ENCODE measurements at places on chromosomes 13 and 19.

- no peak for DNase-seq
- H3K27me3 ChIP-seq, result no peaks in the 10 kb centered on the region
- no peaks in the 10 kb centered on the region for H3K36me3 ChIP-seq
- H3K4me3 ChIP-seq, result no peak overlapping the region
- no peak overlapping the region for H3K27ac ChIP-seq
- no peaks in the 10 kb centered on the region for H3K4me1 ChIP-seq
Measured at GRCh38 chr13:43145534-43146196, 122.3 kb downstream of the DNAJC15 start.

DNA sequence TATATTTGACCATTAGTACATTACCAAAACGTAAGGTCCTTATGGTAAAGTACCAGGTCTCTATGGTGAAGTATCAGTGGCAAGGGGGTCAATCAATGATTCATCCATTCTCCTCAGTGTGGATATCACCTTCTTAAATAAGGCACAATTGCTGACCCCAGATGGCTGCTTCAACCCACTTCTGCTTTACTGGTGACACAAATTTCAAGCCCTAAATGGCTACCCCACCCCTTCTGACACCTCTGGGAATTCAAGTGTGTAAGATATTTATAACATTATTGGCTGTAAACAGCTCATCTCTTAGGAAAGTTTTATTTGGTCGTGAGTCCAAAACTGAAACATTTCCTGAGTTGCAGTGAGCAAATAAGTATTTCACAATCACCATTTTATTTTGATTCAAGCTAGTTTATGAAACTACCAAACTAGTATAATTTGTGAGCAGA lies 7.9 kb upstream of the WBP4 start:
- H3K27ac ChIP-seq, result peak overlapping the region; percentile 73
- peaks cover 95% of the 10 kb centered on the region for H3K4me1 ChIP-seq
- H3K27me3 ChIP-seq, result no peaks in the 10 kb centered on the region
- DNase-seq, result peak; percentile 66
- H3K4me3 ChIP-seq, result no peak overlapping the region

DNA sequence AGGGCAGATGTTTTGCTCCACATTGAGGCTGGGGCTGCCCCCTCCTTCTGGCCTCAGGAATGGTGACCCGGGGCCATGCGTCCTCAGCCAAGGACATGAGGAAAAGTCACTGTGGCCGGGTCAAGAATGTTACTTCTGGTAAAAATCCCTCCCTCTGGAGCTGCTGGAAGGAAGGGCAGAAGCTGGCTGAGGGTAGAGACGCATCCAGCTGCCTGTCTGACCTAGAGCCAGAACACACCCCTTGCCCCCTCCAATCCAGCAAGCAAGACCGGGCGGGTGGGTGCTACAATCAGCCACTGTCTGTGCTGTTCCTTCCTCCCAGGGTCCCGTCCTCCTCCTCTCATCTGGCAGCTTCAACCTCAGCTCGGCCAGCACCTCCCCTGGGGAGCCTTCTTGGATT lies 59.0 kb downstream of the PTPRS start:
- no peak overlapping the region for H3K4me3 ChIP-seq
- H3K27ac ChIP-seq, result peak overlapping the region; percentile 48
- H3K4me1 ChIP-seq, result peaks cover 21% of the 10 kb centered on the region

- H3K27me3 ChIP-seq, result no peaks in the 10 kb centered on the region
- no peak overlapping the region for H3K4me3 ChIP-seq
- H3K4me1 ChIP-seq, result no peaks in the 10 kb centered on the region
- no peaks in the 10 kb centered on the region for H3K36me3 ChIP-seq
Measured at GRCh38 chr13:24274452-24275021, 34.8 kb upstream of the C1QTNF9 start.

DNA sequence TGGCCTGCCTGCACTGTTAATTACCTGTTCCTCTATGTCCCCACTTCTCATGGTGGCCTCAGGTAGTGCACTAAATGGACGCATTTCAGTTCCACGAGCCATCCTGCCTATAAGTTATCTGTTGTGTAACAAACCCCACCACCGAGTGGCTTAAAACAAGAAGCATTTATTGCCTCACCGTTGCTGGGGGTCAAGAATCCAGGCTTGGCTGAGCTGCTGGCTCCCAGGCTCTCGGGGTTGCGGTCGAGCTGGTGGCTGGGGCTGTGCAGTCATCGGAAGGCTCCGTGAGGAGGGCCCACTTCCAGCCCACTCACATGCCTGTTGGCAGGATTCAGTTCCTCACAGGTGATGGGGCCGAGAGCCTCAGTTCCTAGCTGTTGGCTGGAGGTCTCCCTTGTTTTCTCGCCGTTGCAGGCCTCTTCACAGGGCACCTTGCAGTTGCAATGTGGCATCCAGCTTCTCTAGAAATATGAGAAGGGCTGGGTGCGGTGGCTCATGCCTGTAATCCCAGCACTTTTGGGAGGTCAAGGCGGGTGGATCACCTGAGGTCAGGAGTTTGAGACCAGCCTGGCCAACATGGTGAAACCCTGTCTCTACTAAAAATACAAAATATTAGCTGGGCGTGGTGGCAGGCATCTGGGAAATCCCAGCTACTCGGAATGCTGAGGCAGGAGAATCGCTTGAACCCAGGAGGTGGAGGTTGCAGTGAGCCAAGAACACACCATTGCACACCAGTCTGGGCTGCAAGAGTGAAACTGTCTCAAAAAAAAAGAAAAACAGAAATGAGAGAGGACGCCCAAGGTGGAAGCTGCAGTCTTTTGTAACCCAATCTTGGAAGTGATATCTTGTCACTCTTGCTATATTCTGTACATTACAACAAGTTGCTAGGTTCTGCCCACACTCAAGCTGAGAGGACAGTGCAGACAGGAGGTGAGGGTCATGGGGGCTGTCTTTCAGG lies 6.5 kb upstream of the PTOV1 start:
- no peaks in the 10 kb centered on the region for H3K4me1 ChIP-seq
- H3K27me3 ChIP-seq, result no peaks in the 10 kb centered on the region
- H3K4me3 ChIP-seq, result no peak overlapping the region
- H3K27ac ChIP-seq, result no peak overlapping the region

- H3K4me3 ChIP-seq, result peak overlapping the region; percentile 74
- H3K27ac ChIP-seq, result peak overlapping the region; percentile 90
- H3K27me3 ChIP-seq, result no peaks in the 10 kb centered on the region
- H3K4me1 ChIP-seq, result peaks cover 11% of the 10 kb centered on the region
- DNase-seq, result no peak
- H3K36me3 ChIP-seq, result peaks cover 29% of the 10 kb centered on the region
Measured at GRCh38 chr19:37470216-37470615, 1.1 kb downstream of the ZNF570 start.

GRCh38 chr13:75329723-75330122 lies 152.2 kb downstream of the TBC1D4 start:
- H3K27ac ChIP-seq, result no peak overlapping the region
- no peaks in the 10 kb centered on the region for H3K36me3 ChIP-seq
- no peaks in the 10 kb centered on the region for H3K27me3 ChIP-seq
- DNase-seq, result no peak
- H3K4me1 ChIP-seq, result no peaks in the 10 kb centered on the region
- H3K4me3 ChIP-seq, result no peak overlapping the region

DNA sequence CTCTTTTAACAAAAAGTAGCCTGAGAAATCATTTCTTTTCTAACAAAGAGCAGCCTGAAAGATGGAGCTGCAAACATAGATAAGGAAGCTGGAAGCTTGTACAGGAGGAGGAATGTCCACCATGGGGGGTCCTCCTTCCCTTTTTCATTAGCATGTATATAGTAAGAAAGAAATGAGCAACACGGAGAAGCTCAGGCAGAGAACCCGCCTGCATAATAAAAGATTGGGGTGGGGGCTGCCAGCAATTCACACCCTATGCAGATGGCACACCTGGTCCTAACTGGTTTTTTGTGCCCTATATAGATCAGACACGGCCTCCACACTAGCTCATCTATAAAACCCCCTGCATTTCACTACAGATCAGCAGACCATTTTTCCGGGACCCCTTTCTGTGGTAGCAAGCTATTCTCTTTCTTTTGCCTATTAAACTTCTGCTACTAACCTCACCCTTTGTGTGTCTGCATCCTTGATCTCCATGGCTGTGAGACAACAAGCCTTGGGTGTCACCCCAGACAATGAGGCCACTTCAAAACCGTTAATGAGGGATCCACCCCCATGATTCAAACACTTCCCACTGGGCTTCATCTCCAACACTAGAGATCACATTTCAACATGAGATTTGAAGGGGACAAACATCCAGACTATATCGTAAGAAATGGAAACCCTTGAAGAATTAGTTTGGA lies 167.5 kb upstream of the FREM2 start:
- H3K4me1 ChIP-seq, result no peaks in the 10 kb centered on the region
- no peak overlapping the region for H3K4me3 ChIP-seq
- H3K27me3 ChIP-seq, result no peaks in the 10 kb centered on the region
- DNase-seq, result no peak

GRCh38 chr19:41528106-41528505 lies 47.9 kb upstream of the CEACAM21 start:
- H3K27ac ChIP-seq, result no peak overlapping the region
- H3K4me1 ChIP-seq, result no peaks in the 10 kb centered on the region
- DNase-seq, result no peak
- H3K36me3 ChIP-seq, result no peaks in the 10 kb centered on the region

- no peak overlapping the region for H3K4me3 ChIP-seq
- no peak overlapping the region for H3K27ac ChIP-seq
- no peak for DNase-seq
- H3K36me3 ChIP-seq, result no peaks in the 10 kb centered on the region
Measured at GRCh38 chr13:105035092-105035491, 1500.4 kb downstream of the EFNB2 start.

DNA sequence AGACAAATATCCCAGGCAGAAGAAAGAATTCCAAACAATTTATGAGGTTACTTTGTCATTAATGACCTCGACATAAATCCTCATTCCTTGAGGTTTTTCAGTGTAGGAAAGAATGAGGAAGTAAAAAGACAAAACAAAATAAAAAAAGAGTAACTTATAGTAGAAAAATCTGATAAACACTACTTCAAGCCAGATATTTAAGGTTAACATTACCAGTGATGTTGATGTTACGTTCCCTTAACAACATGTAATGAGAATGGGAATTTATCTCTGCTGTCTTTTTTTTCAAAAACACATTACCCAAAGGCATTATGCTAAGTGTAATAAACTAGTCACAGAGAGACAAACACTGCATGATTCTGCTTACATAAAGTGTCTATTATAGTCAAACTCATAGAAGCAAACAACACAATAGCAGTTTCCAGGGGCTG lies 935.1 kb downstream of the SLITRK1 start:
- H3K27me3 ChIP-seq, result no peaks in the 10 kb centered on the region
- H3K4me3 ChIP-seq, result no peak overlapping the region
- no peak overlapping the region for H3K27ac ChIP-seq
- no peak for DNase-seq
- H3K36me3 ChIP-seq, result no peaks in the 10 kb centered on the region
- no peaks in the 10 kb centered on the region for H3K4me1 ChIP-seq

- H3K27me3 ChIP-seq, result no peaks in the 10 kb centered on the region
- DNase-seq, result no peak
- no peaks in the 10 kb centered on the region for H3K36me3 ChIP-seq
- no peaks in the 10 kb centered on the region for H3K4me1 ChIP-seq
- no peak overlapping the region for H3K4me3 ChIP-seq
Measured at GRCh38 chr13:86841264-86841663, 829.9 kb upstream of the SLITRK5 start.

DNA sequence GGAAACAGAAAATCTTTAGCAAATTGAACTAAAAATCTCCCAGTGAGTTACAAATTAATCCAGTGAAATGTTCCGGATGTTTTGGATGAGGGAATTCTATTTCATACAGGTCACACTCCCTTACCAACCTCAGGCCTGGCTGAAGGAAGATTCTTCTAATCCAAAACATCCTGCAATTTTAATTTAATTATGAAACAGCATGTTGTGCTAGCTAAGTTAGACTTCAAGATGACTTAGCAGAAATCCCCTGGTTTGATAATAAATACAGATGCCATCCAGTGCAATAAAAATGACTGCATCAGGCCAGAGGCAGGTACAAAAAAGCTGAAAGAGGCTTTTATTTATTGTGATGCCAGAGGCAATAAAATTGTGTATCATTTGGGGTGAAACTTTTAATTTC lies 96.7 kb upstream of the CLDN10 start:
- H3K27me3 ChIP-seq, result no peaks in the 10 kb centered on the region
- H3K27ac ChIP-seq, result no peak overlapping the region
- no peak overlapping the region for H3K4me3 ChIP-seq
- no peaks in the 10 kb centered on the region for H3K36me3 ChIP-seq
- H3K4me1 ChIP-seq, result no peaks in the 10 kb centered on the region

DNA sequence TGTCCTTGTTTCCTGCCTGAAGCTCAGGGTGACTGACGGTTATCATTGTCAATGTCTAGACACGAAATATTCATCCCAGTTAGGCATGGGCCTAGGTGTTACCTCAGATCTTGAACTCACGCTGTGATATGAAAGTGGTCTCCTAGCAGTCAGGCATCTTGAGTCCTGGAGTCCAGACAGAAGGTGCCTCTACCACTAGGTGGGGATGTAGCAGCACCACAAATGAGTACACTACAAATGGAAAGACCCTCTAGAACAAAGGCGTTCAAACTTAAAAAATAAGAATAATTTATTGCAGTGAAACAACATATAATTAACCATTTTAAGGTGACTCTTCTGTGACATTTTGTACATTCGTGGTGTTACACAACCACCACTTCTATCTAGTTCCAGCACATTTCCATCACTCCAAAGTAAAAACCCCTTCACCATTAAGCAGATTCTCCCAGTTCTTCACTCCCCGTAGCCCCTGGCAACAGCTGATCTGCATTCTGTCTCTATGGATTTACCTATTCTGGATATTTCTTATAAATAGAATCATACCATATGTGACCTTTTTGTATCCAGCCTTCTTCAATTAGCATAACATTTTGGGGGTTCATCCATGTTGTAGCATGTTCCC lies 11.9 kb upstream of the FRY start:
- H3K27me3 ChIP-seq, result no peaks in the 10 kb centered on the region
- no peak for DNase-seq
- no peaks in the 10 kb centered on the region for H3K36me3 ChIP-seq

GRCh38 chr19:13300421-13301030 lies 150.3 kb downstream of the IER2 start:
- peaks cover 36% of the 10 kb centered on the region for H3K27me3 ChIP-seq
- H3K36me3 ChIP-seq, result no peaks in the 10 kb centered on the region
- no peak overlapping the region for H3K4me3 ChIP-seq
- no peak for DNase-seq
- no peaks in the 10 kb centered on the region for H3K4me1 ChIP-seq

- peaks cover 49% of the 10 kb centered on the region for H3K27me3 ChIP-seq
- H3K4me1 ChIP-seq, result no peaks in the 10 kb centered on the region
- no peaks in the 10 kb centered on the region for H3K36me3 ChIP-seq
- H3K4me3 ChIP-seq, result no peak overlapping the region
Measured at GRCh38 chr19:47435883-47436417, 16.6 kb upstream of the MEIS3 start.

- no peak overlapping the region for H3K27ac ChIP-seq
- no peak overlapping the region for H3K4me3 ChIP-seq
- no peak for DNase-seq
- no peaks in the 10 kb centered on the region for H3K27me3 ChIP-seq
- no peaks in the 10 kb centered on the region for H3K4me1 ChIP-seq
Measured at GRCh38 chr13:89401264-89401675, 1730.1 kb downstream of the SLITRK5 start.

GRCh38 chr19:12689581-12690216 lies 1.9 kb downstream of the GNG14 start:
- no peaks in the 10 kb centered on the region for H3K4me1 ChIP-seq
- H3K27me3 ChIP-seq, result no peaks in the 10 kb centered on the region
